ENCODE measurements at places on chromosomes 6 and 20.

DNA sequence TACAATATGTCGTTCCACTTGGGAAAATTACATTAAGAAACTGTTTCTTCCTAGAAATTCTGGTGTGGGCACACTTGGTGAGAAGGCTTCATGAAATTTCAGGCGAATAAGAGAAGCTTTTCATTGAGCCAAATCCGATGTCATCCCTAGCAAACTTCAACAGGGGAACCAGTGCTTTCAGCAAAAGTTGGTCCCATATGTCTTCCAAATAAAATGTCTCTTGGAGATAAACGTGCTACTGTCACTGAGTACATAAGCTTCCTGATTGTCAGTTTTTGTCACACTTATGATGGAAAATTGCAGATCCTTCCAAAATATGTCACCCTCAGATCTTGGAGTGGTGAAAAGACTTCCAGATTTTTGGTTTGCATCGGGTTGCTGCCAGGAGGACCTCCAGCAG, 31.1 kb upstream of the SLC35A1 start:
- no peak for DNase-seq

GRCh38 chr6:56293781-56294180, 46.4 kb upstream of the COL21A1 start:
- no peak for DNase-seq

GRCh38 chr6:33502486-33502885, 48.1 kb downstream of the ZBTB9 start:
- DNase-seq, result no peak

- no peak for DNase-seq
Measured at GRCh38 chr20:63696628-63697356, at the start of gene TNFRSF6B. TSS of gene TNFRSF6B (plus strand) at chr20:63696652. CDS start at chr20:63696768, 116 bp downstream.

- DNase-seq, result peak; percentile 46
Measured at GRCh38 chr6:26017632-26017966, 55.0 kb downstream of the TRIM38 start.

DNA sequence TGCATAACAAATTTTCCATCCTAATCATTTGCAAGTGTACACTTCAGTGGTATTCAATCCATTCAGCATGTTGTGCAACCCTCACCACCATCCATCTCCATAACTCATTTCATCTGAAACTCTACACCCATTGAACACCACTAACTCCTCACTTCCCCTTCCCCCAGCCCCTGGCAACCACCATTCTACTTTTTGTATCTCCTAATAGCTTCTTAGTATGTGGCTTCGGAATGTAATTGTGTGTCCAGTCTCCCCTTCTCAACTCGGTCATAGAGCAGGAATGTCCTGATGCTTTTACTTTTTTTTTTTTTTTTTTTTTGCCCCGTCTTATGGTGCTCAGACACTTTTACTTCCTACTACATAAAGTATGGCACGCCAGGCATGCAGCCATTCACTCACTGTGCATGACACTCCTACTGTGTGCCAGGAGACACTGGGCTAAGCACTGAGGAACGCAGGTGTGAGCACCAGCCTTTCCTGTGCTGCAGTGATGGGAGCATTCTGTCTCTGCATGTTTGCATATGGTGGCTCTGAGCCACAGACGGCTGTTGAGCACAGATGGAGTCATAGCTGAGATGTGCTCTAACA, 15.3 kb downstream of the HCK start:
- DNase-seq, result no peak

- peak; percentile 46 for DNase-seq
Measured at GRCh38 chr6:3285049-3285639, 26.4 kb downstream of the PSMG4 start.

GRCh38 chr20:43969028-43969447, 54.4 kb downstream of the TOX2 start:
- DNase-seq, result no peak

DNA sequence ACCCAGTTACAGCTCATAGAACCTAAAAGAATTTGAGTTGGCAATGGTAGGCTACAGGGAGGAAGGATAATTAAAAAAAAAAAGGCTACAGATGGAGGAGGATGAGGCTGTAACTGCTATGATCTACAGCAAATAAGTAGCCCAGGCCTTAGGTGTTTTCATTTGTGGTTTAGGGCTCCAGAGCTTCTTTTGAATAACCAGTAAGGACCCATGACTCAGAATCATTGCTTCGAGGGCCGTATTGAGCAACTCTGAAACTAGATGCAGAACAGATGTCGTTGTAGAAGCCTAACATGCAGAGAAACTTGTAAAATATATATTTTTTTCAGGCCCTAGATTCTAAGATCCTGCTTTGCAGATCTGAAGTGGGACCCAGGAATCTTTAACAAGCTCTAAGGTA, 19.0 kb upstream of the ASIP start:
- DNase-seq, result no peak

GRCh38 chr20:34544109-34544796, 14.3 kb upstream of the MAP1LC3A start:
- DNase-seq, result no peak

- no peak for DNase-seq
Measured at GRCh38 chr6:35368038-35368887, 25.9 kb downstream of the PPARD start.

GRCh38 chr6:150767571-150768018, 97.9 kb upstream of the MTHFD1L start:
- no peak for DNase-seq

- DNase-seq, result no peak
Measured at GRCh38 chr20:58330687-58331086, 21.2 kb downstream of the RAB22A start.

GRCh38 chr6:147204060-147204785, at the start of gene STXBP5:
TSS of gene STXBP5 (plus strand) at chr6:147204417. CDS start at chr6:147204533, 116 bp downstream.
- peak; percentile 69 for DNase-seq

DNA sequence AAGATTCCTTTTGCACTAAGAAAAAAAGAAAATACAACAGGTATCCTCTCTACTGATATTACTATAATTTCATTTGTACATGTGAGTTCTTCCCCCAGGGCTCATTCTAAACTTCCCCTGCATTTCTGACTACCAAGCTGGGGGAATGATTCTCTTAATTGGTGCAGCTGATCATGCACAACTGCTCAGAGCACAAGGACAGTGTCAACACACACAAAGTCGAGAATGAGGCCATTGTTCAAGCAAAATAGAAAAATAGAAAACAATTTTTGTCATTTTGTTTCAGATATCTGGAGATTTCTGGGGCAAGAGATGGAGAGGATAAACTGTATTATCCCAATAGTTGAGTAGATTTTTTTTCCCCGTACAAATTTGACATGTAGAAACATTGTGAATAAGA, 236.3 kb downstream of the HAO1 start:
- DNase-seq, result no peak

DNA sequence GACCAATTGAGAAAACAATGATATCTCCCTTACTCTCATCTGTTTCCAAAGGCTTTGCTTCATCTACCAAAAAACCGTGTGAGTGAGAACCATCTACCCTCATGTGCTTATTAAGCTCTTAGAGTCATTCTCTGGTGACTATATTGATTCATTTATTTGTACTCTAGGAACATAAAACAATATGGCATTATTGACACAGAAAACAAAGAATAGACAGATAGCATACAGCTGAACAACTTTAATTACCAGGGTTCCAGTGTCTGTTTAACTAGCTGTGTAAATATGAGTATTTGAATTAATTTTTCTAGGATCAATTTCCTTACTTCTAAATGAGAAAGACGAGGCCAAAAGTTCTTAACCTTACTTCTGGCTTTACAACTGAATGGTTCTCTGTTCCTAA, 31.3 kb upstream of the HEY2 start:
- DNase-seq, result no peak

DNA sequence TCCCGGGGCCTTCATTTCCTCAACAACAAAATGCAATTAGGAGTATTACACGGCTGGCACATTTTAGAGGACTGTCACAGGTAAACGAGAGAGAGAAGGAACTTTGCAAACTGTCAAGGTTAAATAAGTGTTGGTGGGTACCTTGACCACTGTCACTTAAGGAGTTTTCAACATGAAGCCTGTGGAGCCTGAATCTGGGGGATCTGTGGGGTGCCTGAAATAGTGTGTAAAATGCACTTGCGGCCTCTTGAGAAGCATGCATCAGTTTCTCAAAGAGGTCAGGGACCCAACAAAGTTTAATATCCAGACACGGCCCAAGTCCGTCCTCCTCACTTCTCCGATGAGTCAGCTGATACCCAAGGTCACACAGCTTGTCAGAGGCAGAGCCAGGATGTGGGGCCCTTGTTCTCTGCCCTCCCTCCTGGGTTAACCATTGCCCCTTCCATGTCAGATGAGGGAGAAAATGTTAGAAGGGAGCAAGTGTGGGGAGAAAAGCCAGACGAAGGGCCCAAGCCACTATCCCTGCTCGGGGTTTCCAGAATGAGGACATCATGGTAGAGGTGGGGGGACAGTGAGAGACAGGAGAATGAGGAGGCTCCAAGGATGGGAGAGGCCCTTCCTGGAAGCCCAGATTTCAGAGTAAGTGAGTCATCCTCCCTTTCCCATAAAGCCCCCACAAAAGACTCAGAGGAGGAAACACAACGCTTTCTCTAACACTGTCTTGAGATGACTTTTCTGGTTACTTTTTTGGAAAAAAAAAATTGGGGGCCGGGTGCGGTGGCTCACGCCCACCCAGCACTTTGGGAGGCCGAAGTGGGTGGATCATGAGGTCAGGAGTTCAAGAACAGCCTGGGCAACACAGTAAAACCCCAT, 42.2 kb downstream of the C6orf132 start:
- no peak for DNase-seq

- DNase-seq, result no peak
Measured at GRCh38 chr20:41395667-41396664, 29.3 kb upstream of the EMILIN3 start.

DNA sequence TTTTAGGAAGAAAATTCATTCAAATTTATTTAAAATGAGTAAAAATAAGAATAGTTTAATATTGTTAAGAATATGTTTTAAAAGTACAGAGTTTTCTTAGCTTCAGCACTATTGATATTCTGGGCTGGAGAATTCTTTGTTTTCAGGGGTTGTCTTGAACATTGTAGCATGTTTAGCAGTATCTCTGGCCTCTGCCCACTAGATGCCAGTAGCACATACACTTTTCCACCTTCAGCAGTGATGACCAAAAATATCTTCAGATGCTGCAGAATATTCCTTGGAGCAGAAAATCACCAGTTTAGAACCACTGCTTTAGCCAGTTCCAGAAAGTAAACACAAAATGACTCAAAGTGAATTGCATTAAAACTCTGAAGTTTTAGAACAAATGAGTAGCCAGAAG, 19.4 kb upstream of the SDHAF4 start:
- DNase-seq, result no peak

DNA sequence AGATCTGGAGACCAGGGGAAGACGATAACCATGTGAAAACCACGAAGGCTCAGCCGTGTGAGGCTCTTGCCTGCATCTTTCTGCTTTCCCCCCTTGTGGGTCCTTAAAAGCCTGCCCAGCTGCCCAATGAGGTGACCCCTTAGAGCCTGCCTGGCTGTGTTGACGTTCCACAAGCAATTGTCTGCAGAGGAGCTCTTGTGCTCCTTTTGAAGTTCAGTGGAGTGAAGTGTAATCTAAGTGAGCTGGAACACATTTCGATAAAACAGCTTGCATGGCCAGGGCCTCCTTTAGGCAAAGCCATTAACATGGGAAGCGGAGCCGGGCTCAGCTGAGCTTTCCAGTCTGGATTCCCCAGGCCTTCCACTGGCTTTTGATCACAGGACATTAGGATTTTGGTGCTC, 27.3 kb upstream of the TCP11 start:
- DNase-seq, result no peak

GRCh38 chr6:158687506-158687905, 37.7 kb downstream of the SYTL3 start:
- DNase-seq, result no peak

- DNase-seq, result no peak
Measured at GRCh38 chr6:108127826-108128225, 38.0 kb upstream of the NR2E1 start.

DNA sequence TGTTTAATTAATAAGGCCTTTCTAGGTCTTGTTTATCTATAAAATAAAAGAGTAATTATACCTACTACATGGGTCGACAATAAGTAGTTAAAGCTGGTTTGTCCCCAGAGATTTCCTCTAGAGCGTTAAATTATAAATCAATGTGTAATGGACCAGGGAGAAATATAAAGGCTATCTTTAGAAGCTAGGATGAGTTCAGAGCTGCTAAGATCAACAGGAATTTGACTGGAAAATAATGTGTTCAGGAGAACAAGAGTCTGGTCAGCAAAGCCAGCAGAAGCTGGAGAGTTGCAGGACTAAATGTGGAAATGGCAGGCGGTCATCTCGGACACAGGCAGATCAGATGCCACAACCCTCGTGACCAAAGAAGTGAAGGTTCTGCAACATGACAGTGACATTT, 428.8 kb downstream of the EPM2A start:
- DNase-seq, result no peak

DNA sequence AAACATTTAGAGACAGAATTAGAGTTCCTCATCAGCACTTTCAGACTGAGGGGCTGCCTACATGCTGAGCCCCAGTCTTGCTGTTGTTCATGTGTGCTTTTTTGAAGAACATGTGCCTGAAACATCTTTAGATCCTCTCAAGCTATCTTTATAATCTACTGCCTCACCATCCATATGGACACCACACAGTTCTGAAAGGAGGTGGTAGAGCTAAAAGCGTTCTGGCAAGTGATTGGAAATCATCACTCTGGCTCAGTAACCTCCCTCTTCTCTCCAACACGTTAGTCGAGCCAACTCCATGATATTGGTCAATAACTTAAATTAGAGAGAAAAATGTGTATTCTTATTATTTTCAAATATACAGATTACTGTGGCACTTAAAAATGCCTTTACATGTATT, 40.6 kb downstream of the CLVS2 start:
- DNase-seq, result no peak

DNA sequence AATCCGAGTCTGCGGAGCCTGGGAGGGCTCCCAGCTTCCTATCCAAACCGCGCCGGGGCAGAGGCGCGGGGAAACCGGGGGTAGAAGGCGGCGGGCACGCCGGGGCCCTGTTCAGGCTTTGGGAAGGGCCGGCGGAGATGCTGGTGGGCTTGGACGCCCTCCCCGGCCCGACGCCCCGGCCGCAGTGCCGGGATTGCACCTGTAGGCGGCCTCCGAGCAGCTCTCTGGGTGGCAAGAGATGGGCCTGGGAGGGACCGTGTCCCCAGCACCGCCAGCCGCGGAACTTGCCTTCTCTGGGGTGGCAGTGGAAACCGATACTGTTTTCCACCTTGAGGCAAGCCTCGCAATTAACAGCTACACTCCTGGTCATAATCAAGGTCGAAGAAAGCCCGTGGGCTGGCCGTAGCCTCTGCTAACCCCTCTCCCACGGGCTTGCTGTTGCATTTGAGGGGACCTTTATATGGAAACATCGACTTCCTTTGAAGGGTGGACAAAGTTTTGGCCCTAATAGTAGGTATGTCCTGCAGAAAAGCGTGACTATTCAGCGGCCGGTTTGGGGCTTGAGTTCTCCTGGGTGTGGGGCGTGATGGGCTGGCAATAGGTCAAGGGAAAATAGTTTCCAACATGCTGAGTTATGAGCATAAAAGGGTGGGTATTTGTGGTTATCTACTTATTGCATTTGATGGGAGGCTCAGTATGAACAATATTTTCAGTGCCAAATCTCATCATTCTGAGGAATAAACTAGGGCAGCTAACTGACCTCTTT, 1.1 kb upstream of the JAG1 start:
- peak; percentile 38 for DNase-seq

GRCh38 chr6:13287104-13287503, 41.2 kb downstream of the TBC1D7 start:
- no peak for DNase-seq
